ENCODE measurements at places on chromosomes 12 and 14. TPM values are rescaled to one million over a fixed set of nuclear protein-coding genes. Genes with fewer than 3 reads are reported as not detected.

Gene KHNYN
- total RNA-seq = 22.5 TPM

Gene A2M
- total RNA-seq = 478 TPM

Gene CCDC196
- total RNA-seq = not detected

Gene KSR2
- total RNA-seq = not detected

Gene SYNDIG1L
- not detected for total RNA-seq

- no peak for DNase-seq
Measured at GRCh38 chr14:61930101-61930857, 168.1 kb downstream of the SNAPC1 start.

- no peak for DNase-seq
Measured at GRCh38 chr12:110627500-110628195, 13.7 kb downstream of the TCTN1 start.
